ENCODE measurements at places on chromosomes 4 and X. TPM values are rescaled to one million over a fixed set of nuclear protein-coding genes. Genes with fewer than 3 reads are reported as not detected.

DNA sequence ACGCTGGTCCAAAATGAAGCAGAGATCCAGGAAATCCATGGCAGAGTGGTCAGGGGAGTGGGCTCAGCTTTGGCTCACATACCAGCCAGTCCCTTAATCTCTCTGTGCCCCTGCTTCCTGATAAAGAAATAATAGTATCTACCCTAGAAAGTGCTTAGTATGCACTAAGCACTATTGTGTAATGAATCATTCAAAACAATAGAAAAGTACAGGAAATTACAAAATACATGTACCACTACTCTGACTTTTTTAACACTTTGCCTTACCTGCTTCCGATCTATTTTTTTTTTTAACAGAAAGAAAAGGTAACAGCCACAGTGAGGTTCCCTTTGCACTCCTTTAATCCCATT, 49.9 kb downstream of the TBC1D9 start:
- no peak overlapping the region for H3K27ac ChIP-seq
- H3K4me3 ChIP-seq: no peak overlapping the region
- peaks cover 2% of the 10 kb centered on the region for H3K27me3 ChIP-seq
- no peaks in the 10 kb centered on the region for H3K36me3 ChIP-seq

DNA sequence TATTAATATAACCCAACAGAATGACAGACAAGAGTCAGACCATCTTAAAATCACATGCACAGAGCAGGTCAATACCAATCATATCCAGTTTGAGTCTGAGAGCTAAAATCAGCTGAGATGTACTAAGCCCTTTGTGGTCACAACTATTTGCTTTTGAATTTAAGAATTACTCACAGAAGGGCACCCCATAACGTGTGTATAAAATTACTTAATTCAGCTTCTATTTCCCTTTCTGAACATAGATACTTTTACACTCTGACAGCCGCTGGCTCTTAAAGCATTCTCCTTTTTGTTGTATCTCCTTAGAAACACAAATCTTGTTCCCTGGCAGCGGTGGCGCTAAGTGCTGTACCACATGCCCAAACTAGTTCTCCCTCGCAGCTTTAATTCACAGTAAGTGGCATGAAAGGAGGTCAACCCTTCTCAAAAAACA, 14.8 kb upstream of the PPARGC1A start:
- H3K4me3 ChIP-seq: no peak overlapping the region
- no peak for DNase-seq
- no peaks in the 10 kb centered on the region for H3K36me3 ChIP-seq
- peaks cover 2% of the 10 kb centered on the region for H3K27me3 ChIP-seq
- H3K4me1 ChIP-seq: no peaks in the 10 kb centered on the region

DNA sequence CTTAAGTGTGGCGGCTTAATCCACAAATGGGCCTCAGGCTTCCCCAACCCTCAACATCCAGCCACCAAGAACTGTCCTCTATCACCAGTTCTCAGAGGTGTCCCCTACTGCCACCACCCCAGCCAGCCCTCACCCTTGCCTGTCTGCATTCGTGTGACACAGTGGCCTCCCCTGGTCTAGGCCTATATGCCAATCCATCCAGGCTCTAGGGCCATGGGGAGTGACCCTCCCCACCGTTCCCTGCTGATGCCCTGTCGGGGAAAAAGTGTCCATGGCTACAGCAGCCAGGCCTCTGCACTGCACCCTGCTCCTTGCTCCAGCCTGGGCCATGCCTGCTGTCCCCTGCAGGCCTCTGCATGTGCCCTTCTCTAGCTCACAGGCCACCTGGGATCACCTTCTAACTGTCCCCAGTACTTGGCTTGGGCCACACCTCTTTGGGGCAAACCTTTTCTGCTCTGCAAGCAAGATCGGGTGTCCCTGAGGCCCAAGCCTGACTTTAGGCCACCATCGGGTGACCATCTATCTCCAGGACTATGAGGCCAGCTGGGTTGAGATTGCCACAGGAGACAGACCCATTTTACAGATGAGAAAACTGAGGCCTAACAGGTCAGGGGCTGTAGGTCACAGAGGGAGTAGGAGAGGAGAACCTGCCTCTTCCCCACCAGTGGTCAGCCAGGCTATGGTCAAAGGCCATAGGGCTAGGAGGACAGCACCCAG, 75.8 kb downstream of the JAKMIP1 start:
- no peak overlapping the region for H3K4me3 ChIP-seq
- H3K27me3 ChIP-seq: peaks cover 3% of the 10 kb centered on the region
- H3K36me3 ChIP-seq: no peaks in the 10 kb centered on the region

DNA sequence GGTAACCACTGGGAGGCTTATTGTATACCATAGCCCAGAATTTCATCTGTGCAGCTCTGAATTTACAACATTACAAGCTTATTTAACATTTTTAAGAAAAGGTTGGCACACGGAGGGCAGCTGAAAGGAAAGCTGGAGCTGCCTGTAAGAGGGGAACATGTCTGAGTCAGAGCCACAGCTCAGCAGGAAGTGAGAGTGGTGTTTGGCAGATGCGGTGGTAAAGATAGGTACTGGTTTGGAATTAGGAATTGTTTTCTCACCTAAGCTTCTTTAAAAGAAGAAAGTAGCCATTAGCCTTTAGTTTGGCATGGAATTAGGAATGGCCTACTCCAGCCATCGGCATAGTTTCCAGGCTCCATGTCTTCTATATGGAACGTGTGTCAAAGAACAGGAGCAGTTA, 172.5 kb upstream of the ANXA3 start:
- H3K36me3 ChIP-seq: no peaks in the 10 kb centered on the region
- peaks cover 3% of the 10 kb centered on the region for H3K27me3 ChIP-seq
- no peak overlapping the region for H3K27ac ChIP-seq
- H3K4me1 ChIP-seq: no peaks in the 10 kb centered on the region
- H3K4me3 ChIP-seq: no peak overlapping the region
- DNase-seq: no peak

GRCh38 chr4:13928214-13928613, 300.7 kb upstream of the BOD1L1 start:
- no peak overlapping the region for H3K4me3 ChIP-seq
- DNase-seq: no peak
- no peaks in the 10 kb centered on the region for H3K36me3 ChIP-seq
- peaks cover 5% of the 10 kb centered on the region for H3K27me3 ChIP-seq

DNA sequence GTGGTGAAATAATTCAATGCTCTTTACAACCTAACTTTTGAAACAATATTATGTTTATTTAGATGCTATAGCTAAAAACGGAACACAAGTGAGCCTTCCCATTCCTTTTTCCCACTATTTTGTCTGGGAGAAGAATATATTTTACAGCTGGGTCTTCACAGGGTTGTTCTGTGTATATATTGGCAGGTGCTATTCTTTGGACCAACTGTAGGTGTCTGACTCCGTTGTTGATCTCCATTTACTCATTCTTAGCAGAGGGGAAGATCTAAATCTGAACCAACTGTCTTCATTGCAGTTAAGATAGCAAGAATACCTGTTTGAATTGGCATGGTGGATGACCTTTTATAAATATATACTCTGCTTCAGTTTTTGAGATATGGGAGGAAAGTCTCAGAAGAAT, 257.4 kb downstream of the CFAP299 start:
- H3K27ac ChIP-seq: no peak overlapping the region
- no peaks in the 10 kb centered on the region for H3K4me1 ChIP-seq
- H3K27me3 ChIP-seq: no peaks in the 10 kb centered on the region
- DNase-seq: no peak

GRCh38 chr4:141132709-141133145, 542 bp downstream of the RNF150 start:
- no peak overlapping the region for H3K27ac ChIP-seq
- H3K4me1 ChIP-seq: peaks cover 8% of the 10 kb centered on the region
- H3K4me3 ChIP-seq: peak overlapping the region; percentile 36
- DNase-seq: peak; percentile 4
- no peaks in the 10 kb centered on the region for H3K36me3 ChIP-seq

- H3K4me3 ChIP-seq: no peak overlapping the region
- DNase-seq: no peak
- no peaks in the 10 kb centered on the region for H3K36me3 ChIP-seq
- H3K4me1 ChIP-seq: no peaks in the 10 kb centered on the region
- H3K27ac ChIP-seq: no peak overlapping the region
These were observed 92.3 kb upstream of the QRFPR start for GRCh38 chr4:121472937-121473721.

DNA sequence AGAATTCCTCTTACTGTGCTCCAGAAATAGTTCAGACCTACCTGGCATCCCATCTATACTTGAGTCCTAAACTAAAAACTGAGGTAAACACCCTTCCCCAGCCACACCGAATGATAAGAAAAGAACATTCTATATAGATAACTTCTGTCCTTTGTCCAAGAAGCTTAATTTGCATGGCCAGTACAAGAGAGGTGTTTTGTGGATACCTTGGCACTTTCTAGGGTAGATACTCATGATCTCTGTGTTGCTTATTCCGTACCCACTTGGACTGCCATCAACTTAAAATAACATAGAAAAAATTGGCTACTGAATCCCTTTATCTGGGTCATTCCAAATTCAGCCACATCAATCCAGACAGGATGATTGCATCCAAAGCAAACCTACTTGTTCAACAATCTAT, 1050.4 kb downstream of the STIM2 start:
- no peaks in the 10 kb centered on the region for H3K27me3 ChIP-seq
- no peak for DNase-seq
- no peak overlapping the region for H3K4me3 ChIP-seq
- H3K27ac ChIP-seq: no peak overlapping the region
- no peaks in the 10 kb centered on the region for H3K4me1 ChIP-seq
- no peaks in the 10 kb centered on the region for H3K36me3 ChIP-seq

DNA sequence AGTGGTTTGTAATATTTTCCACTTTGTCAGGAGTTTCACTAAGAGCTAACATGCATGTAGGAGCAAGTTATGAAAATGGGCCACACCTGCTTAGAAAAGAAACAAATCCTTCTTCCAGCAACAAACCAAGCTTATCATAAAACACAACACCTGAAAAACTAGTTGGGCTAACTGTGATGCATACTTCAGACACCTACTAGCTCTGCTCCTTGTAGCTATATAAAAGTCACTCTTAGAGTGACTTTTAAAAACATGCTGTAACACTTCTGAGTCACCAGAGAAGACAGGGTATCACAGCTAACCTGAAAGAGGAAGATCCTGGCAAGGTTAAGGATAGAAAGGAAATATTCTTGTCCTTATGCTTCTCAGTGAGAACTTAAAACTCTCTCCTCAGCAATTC, 3.6 kb upstream of the SLAIN2 start:
- H3K36me3 ChIP-seq: no peaks in the 10 kb centered on the region
- DNase-seq: peak; percentile 11
- H3K4me3 ChIP-seq: no peak overlapping the region
- peaks cover 32% of the 10 kb centered on the region for H3K4me1 ChIP-seq
- peak overlapping the region; percentile 21 for H3K27ac ChIP-seq
- peaks cover 1% of the 10 kb centered on the region for H3K27me3 ChIP-seq

DNA sequence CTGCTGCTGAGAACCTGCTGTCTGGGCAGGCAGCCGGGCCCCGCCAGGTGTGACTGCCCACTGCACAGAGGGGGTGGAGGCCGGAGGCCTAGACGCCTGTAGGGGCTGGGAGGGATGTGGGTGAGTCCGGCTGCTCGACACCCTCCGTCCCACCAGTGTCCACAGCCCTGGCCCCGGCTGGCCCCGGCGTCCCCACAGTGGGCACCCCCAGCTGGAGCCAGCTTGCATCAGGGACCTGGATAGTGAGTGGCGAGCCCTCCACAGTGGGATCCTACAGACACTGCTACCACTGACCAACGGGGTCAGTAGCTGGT, 34.7 kb upstream of the SPON2 start:
- H3K36me3 ChIP-seq: peaks cover 2% of the 10 kb centered on the region
- no peak overlapping the region for H3K4me3 ChIP-seq
- no peak overlapping the region for H3K27ac ChIP-seq
- peak; percentile 2 for DNase-seq
- H3K4me1 ChIP-seq: peaks cover 4% of the 10 kb centered on the region
- H3K27me3 ChIP-seq: no peaks in the 10 kb centered on the region

DNA sequence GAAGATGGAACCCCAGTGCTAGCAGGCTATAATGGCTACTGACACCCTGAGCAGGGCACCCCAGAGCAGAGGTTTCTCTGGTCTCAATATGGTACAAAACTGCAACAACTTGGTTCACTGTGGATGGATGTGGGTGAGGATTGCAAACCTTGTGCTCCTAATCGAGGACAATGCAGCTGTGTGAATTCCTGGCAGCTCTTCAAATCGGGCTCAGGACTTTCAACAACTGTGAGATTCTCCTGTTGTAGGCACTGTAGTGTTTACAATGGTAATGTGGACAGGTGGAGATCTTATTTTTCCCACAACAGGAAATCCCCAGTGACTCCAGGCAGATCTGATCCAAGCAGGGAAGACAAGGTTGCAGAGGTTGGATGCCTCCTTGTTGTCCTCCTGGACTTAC, 101.5 kb downstream of the RCHY1 start:
- H3K27ac ChIP-seq: no peak overlapping the region
- H3K27me3 ChIP-seq: no peaks in the 10 kb centered on the region
- no peaks in the 10 kb centered on the region for H3K4me1 ChIP-seq

- no peak overlapping the region for H3K4me3 ChIP-seq
- peaks cover 12% of the 10 kb centered on the region for H3K36me3 ChIP-seq
- H3K27ac ChIP-seq: no peak overlapping the region
These were observed 110.8 kb upstream of the STIM2 start for GRCh38 chr4:26749867-26750266.

- no peak overlapping the region for H3K27ac ChIP-seq
- DNase-seq: no peak
- H3K4me3 ChIP-seq: no peak overlapping the region
- no peaks in the 10 kb centered on the region for H3K36me3 ChIP-seq
These were observed 28.7 kb upstream of the BMP2K start for GRCh38 chr4:78747475-78747922.

DNA sequence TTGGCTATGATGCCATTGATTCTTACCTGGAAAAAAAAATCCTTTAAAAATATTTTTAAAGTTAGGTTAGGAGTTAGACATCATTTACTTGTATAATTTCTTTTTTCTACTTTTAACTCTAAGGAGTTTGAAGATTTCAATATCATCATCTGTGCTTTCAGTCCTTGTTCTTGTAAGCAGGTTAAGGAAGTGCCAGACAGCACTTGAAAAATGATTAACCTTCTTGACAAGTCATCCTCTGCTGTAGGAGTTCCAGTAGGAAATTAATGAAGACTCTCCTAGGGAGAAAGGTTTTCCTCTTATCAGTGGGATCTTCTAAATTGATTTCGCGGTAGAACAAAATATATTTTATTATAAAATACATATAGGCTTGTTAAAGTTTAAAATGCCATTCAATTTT, 29.1 kb upstream of the ANAPC4 start:
- H3K36me3 ChIP-seq: peaks cover 10% of the 10 kb centered on the region
- no peaks in the 10 kb centered on the region for H3K27me3 ChIP-seq
- no peak for DNase-seq
- peaks cover 6% of the 10 kb centered on the region for H3K4me1 ChIP-seq

GRCh38 chr4:109801895-109802319, at the start of gene CFI:
TSS of gene CFI (minus strand) at chr4:109801999. CDS start at chr4:109801971, 28 bp downstream.
- no peak within 1 kb of the TSS for H3K27ac ChIP-seq
- no peak within 1 kb of the TSS for H3K4me3 ChIP-seq
- H3K4me1 ChIP-seq: no peaks in the 10 kb centered on the region
- no peak for DNase-seq

- no peak overlapping the region for H3K4me3 ChIP-seq
- DNase-seq: no peak
- H3K4me1 ChIP-seq: no peaks in the 10 kb centered on the region
- peaks cover 12% of the 10 kb centered on the region for H3K27me3 ChIP-seq
- no peak overlapping the region for H3K27ac ChIP-seq
These were observed 71.1 kb downstream of the DCLK2 start for GRCh38 chr4:150149381-150149780.

The SHOX gene
- not detected for total RNA-seq

The TEX13C gene
- not detected for total RNA-seq

The PIN4 gene
- 5.6 TPM for total RNA-seq

The GABRA4 gene
- not detected for total RNA-seq

The CYBB gene
- total RNA-seq: 0.07 TPM

The GABRQ gene
- 0.05 TPM for total RNA-seq

The EVC gene
- total RNA-seq: 0.17 TPM

The TLR1 gene
- 4.2 TPM for total RNA-seq

The CORIN gene
- total RNA-seq: 0.07 TPM

Measured in activated naive CD4-positive, alpha-beta T cell treated with anti-CD3 and anti-CD28 coated beads for 36 hours (primary cell).